ENCODE measurements at places on chromosomes 1 and 21. TPM values are rescaled to one million over a fixed set of nuclear protein-coding genes. Genes with fewer than 3 reads are reported as not detected.

DNA sequence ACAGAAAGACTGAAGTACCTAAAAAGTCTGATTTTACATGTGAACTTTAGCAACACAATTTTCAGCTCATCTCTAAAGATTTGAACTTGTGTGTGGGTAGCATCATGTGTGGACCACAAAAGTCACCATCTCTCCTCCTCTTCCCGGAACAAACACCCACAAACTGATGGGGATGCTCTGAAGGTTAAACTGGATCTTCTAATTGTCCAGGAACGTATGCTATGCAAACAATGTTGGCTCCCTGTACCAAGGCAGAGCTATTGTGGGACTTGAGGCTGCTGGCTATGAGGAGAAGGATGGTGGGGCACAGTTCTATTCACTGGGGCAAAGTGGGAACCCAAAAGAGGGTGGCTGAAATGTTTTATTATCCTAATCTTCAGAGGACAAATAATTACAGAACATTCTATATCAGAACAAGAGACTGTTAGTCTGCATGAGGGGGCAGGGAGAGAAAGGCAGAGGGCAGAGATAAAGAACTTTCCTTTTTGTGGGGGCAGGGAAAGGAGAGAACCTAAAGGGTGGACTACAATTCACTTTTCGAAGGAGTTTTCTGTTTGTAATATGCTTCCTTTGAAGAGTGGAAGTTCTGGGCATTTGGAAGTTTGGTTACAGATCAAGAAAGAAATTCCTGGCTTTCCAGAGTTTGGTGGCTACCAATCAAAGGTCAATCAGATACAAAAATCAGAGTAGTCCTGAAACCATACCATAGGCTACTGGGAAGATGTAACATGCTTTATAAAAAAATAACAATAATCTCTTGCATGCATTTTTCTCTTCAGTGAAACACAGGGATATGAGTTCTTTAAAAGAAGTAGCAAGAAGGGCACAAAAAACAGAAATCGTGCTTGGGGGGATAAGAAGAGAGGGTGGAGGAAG is 62.9 kb downstream of the GADD45A start:
- DNase-seq: no peak

- DNase-seq: no peak
Measured at GRCh38 chr1:86713477-86713876, 9.1 kb downstream of the SH3GLB1 start.

Gene SELP
- total RNA-seq: 10.1 TPM

DNA sequence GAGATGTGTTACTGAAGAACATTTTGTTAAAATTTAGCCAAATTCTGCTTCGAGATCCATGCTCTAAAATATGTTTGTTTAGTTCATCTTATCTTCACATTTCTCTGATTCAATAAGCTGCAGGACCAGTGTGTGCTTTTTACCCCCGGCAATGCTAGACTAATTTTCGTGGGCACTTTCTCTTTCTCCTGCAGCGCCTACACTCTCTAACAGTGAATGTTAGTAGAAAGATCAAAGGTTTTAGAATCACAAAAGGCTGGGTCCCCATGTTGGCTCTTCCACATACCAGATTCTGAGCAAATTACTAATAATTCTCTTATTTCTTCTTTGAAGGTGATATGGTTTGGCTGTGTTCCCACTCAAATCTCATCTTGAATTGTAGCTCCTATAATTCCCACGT is 8.5 kb downstream of the CHML start:
- DNase-seq: no peak

Gene CROCC
- total RNA-seq: 15.5 TPM

GRCh38 chr1:201125019-201125418 is 2.0 kb downstream of the ASCL5 start:
- DNase-seq: no peak

DNA sequence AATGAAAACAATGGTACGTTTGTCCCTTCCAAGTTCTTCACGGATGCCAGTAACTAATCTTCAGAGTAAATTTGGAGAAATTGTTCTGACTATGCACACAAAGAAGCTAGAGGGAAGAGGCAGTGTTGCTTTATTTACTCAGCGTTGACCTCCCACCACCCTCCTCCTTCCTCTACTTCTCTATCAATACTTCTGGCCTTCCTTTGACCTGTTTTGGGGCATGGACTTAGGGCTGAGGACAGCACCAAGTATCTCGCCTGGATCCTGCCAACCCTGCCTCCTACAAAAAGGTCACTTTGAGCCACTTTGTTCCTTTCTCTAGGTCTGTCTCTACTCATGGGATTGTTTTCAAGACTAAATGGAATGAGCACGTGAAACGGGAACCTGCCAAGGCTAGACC is 282.6 kb downstream of the DSCAM start:
- no peak for DNase-seq

GRCh38 chr1:8987881-8988617 is 38.2 kb downstream of the SLC2A7 start:
- no peak for DNase-seq

Gene C1QB
- 706 TPM for total RNA-seq

Gene GUCA2B
- total RNA-seq: not detected

Gene AMPD1
- total RNA-seq: 2.9 TPM

Gene CFHR3
- total RNA-seq: not detected

DNA sequence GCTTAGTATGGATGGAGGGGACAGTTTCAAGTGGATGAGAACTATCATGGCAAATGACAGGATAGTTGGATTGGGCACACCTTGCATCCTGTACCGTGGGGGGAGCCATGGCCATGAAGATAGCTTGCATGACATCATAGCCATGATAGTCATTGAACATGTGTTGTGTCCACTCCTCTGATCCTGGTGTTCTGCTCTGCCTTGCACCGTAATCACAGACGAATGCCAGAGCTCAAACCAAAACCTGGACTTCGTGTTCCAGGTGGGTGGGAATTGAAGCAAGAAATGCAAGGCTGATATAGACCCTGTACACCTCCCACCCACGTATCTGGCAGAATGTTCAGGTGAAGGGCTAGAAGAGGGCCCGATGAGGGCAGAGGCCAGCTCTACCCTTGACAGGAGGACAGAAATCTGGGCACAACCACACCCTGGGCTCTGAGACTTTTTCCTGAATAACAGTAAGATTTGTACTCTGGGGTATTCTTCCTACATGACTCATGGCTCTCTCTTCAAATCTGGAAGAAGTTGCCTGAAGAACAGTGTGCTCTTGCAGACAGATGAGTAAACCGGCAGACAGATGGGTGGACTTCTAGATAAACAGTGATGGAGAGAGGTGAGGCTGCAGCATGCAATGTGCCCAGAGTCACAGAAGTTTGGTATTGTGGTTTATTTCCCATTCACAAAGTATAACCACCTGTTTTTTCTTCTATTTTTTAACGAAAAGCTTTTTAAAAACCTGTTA is 45.0 kb downstream of the KCNJ6 start:
- DNase-seq: no peak

DNA sequence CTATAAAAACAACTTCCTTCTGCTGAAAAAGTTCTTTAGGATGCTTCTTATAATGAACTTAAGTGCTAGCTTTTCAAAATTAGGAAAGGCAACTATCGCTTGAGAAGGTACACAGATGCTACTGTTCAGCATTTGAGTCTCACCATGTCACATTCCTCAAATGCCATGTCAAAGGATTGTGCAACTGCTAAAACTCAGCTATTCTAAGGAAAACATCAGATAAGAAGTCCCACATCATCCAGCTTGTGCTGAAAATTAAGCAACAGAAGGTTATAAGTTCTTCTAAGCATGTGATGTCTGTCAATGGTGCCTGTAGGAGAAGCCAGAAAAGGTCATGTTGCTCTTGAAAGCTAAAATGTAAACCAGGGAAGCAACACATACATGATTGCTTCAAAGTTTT is 36.5 kb downstream of the MCOLN2 start:
- no peak for DNase-seq

Gene NUF2
- 0.29 TPM for total RNA-seq

Gene COL11A1
- total RNA-seq: 0.98 TPM

DNA sequence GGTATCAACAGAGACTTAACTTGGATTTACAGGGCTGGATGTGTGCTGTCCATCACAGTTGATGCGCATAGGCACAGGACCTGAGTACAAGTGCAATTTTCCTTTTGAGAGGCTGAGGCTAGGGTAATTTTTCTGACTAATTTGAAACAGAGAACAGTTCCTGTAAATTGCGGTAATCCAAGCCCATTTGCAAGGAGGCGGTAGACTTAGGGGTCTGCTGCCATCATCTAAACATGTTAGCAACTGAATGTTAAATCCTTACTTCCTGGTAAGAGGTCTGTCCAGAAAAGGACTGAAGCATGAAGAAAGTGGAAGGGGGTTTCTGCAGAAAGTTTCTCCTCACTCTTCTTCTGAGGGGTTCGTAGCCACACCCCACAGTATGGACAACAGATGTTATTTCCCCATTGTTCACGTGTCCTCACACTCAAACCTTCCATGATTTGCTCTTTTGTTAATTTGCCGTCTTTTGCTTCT is 23.7 kb upstream of the C1orf198 start:
- no peak for DNase-seq

- no peak for DNase-seq
Measured at GRCh38 chr1:211653959-211654496, 21.4 kb downstream of the NEK2 start.

DNA sequence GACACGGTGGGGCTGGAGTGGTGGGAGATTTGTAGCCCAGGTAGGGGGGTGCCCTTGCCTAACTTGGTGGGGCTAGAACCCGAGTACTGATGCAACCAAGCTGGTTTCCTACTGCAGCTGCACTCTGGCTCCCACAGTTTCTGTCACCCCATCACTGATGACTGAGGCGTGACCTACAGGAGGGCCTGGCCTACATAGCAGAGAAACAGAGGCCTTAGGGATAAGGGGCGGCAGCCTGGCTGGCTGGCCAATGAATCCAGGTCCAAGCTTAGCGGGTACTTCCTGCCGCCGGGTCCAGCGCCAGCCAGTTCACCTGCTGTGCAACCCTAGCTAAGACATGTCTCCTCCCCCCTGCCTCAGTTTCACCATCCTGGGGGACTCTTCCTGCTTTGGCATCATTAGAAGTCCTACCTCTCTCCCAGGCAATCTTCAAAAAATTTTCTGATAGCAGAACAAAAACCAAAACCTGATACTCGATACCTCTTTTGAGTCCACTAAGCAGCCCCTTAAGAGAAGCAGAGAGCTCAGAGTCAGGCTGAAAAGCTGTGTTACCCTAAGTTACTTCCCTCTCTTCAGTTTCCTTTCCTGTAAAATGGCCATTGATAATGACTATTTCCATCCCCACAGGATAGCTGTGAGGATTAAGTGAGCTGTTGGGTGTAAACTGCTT is 27.3 kb upstream of the RNF19B start:
- no peak for DNase-seq

- DNase-seq: no peak
Measured at GRCh38 chr1:116972674-116973030, 28.9 kb upstream of the CD101 start.

GRCh38 chr1:170351366-170351946 is 180.5 kb upstream of the GORAB start:
- DNase-seq: no peak

Gene KIAA1614
- 4.3 TPM for total RNA-seq

- no peak for DNase-seq
Measured at GRCh38 chr1:87812871-87813577, 484.3 kb downstream of the LMO4 start.

GRCh38 chr1:179817789-179818188 is 59.8 kb downstream of the TOR1AIP2 start:
- no peak for DNase-seq

DNA sequence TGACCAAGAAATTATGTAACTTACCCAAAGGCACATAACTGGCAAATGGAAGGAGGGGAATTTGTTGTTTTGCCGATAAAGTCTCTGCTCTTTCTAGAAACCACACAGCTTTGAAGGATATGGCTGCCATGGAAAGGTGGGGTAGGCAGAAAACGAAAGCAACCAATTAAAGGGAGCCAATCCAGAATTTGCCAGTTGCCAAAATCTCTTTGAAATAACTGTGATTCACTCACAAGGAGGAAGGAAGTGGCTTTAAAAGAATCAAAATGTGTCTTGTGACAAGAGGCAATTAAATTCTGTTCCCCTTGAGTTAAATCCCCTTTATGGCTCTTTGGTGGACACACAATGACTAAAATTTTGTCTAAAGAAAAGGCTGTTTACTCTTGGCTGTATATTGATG is 61.2 kb upstream of the CCDC190 start:
- no peak for DNase-seq

Gene IGSF9
- total RNA-seq: 5.9 TPM

Gene CD52
- 12.3 TPM for total RNA-seq

DNA sequence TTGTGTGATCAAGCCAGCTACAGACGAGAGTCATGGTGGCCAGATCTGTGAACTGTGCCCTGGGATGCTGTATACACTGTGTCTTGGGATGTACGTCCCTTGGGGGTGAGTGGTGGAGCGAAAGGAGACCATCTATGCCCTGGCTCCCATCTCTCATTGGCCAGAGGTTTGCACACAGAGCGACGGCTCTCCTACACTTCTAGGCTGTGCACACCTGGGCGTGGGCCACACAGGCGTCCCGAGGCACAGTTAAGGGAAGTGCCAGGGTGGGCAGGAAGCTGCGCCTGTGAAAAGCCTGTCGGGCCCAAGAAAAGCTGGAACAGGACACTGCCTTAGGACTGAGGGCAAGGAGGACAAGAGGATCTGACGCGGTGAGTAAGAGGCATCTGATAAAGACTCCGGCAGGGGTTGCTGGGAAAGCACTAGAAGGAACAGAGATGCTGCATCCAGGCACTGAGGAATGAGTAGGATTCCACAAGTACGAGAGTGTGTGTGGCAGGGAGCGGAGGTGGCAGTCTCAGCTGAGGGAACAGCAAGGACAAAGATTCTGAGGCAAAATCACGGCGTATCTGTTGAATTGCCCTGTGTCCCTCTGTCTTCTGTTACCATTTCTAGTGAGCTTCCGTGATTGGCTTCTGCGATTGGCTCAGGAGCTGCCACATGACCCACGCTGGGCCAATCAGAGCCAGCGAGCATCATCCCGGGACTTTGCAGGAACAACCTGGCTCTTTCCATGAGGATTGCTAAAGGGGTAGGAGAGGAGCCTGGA is 67.9 kb upstream of the ZBTB40 start:
- no peak for DNase-seq

Gene HSD11B1
- total RNA-seq: 0.88 TPM

Gene NBPF12
- total RNA-seq: 16.0 TPM

DNA sequence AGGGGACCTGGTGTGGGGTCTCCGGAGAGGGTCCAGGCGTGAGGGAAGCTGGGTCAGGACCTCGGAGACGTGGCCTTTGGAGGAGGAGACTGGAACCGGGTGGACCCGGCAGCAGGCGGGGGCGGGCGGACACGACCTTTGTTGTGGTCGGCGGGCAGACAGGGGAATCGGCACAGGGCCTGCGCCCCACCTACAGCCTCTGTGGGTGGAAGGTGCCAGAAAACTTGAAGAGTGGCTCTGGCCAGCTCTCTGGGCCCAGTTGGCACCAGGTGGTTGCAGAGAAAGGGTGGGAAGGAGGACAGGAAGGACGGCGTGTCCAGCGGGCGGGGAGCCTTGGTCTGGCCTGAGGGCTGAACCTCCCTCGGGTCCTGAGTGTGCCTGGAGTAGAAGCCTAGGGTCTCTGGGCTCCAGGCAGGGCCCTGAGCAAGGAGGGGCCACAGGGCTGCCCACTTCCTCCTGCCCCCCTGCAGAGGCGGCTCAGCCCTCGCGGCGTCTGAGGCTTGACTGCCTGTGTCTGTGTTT is 7.7 kb upstream of the TTLL10 start:
- DNase-seq: no peak

GRCh38 chr1:228020686-228021354 is 14.0 kb downstream of the WNT3A start:
- no peak for DNase-seq

- no peak for DNase-seq
Measured at GRCh38 chr1:12453400-12454343, 164.3 kb downstream of the DHRS3 start.

Gene SGIP1
- 3.5 TPM for total RNA-seq

Measured in breast epithelium (tissue), 4 donors.